ENCODE measurements at places on chromosomes 16 and 17.

DNA sequence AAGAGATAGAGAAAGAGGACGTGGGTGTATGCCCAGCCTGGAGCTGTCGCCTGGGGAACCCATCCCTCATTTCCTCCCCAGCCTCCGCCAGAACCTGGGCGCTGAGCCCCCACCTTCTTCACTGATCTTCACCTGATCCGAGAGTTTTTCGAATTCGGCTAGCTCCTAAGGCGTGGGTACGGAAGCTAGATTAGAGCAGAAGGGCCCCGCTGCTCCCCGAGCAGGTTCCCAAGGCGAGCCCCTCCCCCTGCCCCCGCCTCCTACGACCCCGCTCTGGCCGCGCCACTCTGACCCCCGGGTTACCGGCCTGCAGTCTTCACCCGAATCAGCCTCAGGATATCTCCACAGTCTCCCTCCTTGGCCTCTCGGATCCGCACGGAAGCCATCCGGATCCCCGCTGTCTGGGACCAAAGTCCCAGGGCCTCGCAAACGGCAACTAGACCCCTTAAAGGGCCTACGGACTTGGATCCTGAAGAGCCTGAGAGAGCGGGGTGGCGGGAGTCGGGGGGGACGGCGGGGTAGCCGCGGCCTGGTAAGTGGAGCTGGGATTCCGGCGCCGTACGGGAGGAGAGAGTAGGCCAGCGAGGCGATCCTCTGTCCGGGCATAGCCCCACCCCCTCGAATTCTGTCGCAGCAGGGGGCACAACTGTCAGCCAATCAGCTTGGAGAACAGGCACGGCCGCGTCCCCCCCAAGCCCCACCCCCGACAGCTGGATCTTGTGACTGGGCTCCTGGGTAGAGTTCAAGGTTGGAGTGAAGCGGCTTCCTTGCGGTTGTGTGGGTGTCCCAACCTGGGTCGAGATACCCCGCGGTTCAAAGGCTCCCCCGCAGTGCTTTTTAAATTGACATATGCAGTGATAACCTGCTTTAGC, at the start of gene SAT2:
Gene SAT2 (minus strand): TSS at position 572 of the 872 bp plus-strand sequence. CDS start 186 bp downstream, at position 386.
- DNase-seq: peak; percentile 68

DNA sequence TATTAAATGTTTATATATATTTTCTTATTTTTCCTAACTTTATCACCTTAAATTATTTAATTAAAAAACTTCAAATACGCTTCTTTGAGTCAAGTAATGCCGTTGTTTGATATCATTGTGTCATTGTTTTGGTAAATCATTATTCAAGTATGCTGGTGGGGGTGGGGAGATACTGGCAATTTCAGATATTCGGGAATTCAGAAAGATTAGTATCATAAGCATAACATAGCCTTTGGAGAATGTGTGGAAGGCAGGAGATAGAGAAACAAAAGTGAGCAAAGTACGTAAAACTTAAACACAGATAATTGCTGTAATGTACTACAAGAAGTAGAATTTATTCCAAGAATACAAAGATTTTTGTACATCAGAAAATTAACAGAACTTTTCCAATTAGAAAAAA, 49.8 kb downstream of the TANC2 start:
- no peak for DNase-seq

- DNase-seq: no peak
Measured at GRCh38 chr16:84266451-84266850, 26.6 kb upstream of the KCNG4 start.

DNA sequence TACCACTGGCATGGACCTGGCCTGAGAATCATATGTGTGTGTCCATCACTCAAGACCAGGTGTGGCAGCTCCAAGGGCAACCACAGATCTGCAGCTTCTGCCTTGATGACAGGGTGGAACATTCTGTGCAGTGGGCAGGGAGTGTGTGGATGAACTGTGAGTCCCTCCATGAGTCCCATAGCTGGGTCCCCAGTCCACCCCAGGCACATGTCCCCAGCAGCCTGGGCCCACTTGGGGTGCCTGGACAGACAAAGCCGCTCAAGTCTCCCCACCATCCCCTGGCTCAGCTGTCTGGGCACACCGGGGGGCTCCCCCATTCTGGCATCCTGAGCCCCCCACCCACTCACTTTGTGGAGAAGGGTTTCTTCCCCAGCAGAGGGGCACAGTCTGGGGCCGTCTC, 4.6 kb upstream of the KRT16 start:
- DNase-seq: no peak

- DNase-seq: no peak
Measured at GRCh38 chr17:79031996-79032875, 8.3 kb downstream of the C1QTNF1 start.

GRCh38 chr16:53458635-53459034, 24.4 kb downstream of the RBL2 start:
- DNase-seq: no peak

- DNase-seq: no peak
Measured at GRCh38 chr16:66129196-66129595, 237.3 kb upstream of the CDH5 start.

- DNase-seq: no peak
Measured at GRCh38 chr17:55751720-55752250, 934 bp downstream of the PCTP start.

DNA sequence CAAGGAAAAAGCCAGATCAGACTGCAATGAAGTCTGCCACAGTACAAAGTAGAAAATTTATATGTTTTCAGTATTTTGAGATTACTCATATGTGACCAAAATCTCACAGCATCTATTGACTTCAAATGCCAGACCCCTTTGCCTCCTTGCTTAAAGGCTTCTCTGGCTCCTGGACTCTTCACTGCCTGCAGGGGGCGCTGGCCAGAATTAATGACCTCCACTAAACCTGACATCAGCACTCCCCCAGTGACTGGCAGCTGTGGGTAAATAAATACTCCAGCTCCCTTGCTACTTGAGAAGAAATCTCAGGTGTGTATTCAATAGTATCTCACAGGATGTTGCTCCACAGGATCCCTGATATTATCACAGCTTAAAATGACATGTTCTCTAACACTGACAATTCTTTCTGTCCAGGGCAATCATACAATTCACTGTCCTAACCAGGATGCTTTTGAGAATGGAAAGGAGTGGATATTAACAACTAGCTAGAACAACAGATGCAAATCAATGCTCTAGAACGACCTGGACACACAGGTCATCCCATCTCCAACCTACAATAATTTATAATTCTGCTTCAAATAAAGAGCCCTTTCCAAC, 4.0 kb downstream of the BECN1 start:
- peak; percentile 35 for DNase-seq

GRCh38 chr16:10663146-10663545, 31.6 kb downstream of the TEKT5 start:
- DNase-seq: no peak

GRCh38 chr16:52861614-52862022, 191.1 kb downstream of the CHD9NB start:
- peak; percentile 59 for DNase-seq

GRCh38 chr17:61412143-61412859, 12.7 kb downstream of the TBX2 start:
- DNase-seq: peak; percentile 44

DNA sequence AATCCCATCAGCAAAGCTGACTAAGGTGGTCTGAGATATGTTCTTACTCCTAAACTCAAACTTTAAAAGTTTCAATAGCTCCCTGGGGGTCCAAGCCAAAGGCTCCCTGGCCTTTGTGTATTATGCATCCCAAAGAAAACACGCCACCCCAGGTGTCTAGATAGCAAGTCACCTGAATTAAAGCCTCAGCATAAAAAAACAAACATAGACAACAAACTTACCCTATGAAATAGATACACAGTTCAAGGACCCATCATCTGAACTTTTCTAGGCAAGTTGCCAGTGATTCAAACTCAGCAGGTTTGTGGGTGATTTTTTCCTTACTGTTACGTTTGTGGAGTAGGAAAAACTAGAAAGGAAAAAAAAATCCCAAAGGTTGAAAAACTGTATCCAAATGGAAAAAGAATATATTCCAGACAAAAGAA, 12.5 kb downstream of the CMTM3 start:
- no peak for DNase-seq

GRCh38 chr16:66574081-66574480, 5.2 kb upstream of the CMTM2 start:
- no peak for DNase-seq

GRCh38 chr17:79732254-79732653, 1.5 kb downstream of the ENPP7 start:
- DNase-seq: no peak

DNA sequence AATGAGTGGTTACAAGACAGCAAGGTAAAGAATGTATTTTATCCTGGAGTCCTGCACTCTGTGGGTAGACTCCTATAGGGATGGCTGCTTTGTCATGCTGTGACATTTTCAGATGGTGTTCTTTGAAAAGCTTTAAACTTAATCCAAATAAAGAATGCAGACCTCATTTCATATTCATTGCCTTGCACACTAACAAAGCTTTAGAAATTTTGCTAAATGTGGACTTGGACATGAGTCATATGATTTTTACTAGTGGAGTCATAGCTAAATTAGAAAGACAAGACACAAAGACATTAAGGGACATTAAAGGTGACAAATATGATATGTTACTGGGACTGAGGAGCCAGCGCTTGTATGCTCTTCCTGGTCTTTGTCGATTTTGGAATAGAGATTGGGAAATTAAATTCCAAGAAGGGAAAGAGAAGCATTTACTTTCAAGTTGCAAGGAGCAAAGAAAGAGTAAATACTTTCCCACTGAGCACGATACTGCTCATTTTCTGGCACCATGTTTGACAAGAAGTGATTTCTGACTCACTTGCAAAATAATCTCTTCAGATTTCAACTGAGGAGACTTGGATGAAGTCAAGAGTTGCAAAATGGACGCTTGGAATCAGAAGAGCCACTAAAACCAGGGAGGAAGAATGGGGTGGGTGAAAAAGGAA, 152.9 kb upstream of the MYOCD start:
- DNase-seq: no peak

DNA sequence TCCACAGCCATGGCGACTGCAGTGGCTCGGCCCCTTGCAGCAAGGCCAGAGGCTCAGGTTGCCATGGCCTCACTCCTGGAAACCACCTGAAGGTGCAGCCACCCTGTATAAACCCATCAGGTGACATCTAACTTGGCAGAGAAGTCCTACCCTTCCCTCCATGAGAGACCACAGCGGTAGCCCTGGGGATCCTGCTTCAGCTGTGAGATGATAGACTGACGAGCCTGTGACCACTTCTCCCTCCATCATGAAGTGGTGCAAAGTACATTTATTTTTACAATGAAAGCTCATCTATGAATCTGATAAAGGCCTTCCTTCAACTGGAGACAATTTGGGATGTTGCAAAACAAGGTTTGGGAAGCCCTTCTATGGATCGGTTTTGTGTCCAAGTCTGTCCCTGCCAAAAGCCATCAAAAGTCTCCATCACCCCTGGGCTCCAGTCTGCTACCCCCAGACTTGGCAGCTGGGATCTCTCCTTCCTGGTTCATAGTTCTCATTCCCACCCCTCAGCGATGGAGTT, 1.8 kb downstream of the ZACN start:
- DNase-seq: no peak

DNA sequence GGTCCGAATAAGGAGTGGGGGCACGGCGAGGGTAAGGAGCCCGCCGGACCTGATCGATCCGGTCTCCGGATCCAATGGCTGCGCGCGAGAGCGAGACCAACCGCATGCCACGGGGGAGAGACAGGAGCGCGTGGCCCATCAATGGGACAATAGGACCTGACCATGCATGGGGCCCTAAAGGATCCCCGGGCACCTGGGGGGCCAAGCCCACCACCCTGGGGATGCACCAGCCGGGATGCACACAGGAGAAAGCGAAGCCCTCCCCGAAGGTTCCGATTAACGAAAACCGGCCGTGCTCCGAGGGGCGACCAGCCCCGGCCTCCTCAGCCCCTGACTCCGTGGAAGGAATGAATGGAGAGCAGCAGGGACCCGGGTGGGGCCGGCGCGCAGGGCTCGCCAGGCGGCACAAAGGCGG, 525 bp downstream of the JPT1 start:
- peak; percentile 48 for DNase-seq

DNA sequence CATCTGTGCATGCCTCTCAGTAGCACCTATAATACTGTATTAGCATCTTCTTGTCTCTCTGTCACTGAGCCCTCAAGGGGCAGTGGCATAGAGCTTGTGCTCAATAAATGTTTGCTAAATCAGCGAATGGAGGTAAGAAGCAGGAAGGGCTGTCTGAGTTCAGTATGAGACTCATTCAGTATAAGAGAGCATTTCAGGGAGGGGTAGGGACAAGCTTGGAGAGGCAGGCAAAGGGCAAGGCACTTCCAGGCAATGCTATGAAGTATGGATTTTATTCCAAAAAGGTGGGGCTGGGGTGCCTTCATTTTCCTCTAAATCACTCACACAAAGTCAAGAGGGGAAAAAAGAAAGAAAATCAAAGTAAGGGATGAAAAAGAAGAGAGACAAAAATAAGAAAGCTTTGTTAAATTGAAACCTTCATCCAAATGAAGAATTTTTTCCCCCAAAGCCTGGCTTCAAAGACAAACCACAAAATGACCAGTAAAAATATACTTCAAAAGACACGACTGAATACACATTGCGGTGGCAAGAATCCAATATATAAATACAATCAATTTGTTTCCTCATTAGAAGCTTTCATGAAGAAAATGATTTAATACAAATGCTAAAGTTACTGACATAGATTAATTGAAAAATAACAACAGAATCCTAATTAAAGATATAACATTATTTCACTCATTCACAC, 51.2 kb downstream of the SKAP1 start:
- DNase-seq: no peak

DNA sequence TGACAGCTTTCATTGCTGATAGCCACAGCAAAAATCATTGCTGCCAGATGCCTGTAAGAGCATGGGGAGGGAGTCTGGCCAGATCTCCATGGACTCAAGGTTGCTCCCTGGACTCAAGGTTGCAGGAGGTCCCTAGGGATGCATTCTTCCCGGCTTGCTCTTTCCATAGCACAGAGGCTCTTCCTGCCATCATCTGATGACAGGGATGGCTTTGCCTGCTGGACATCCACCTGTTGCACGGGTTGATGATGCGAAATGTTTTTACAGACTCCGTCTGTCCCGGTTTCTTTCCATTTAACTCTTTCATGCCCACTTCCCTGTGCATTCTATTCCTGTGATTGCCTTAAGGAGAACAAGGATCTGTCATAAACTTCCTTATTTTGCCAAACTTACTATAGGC, 115.6 kb upstream of the HSBP1 start:
- no peak for DNase-seq

GRCh38 chr16:80994451-80994850, 12.2 kb downstream of the CMC2 start:
- DNase-seq: no peak

- DNase-seq: no peak
Measured at GRCh38 chr17:17546399-17547185, 44.9 kb downstream of the PEMT start.

GRCh38 chr17:39753514-39754160, 15.9 kb downstream of the GRB7 start:
- peak; percentile 57 for DNase-seq

DNA sequence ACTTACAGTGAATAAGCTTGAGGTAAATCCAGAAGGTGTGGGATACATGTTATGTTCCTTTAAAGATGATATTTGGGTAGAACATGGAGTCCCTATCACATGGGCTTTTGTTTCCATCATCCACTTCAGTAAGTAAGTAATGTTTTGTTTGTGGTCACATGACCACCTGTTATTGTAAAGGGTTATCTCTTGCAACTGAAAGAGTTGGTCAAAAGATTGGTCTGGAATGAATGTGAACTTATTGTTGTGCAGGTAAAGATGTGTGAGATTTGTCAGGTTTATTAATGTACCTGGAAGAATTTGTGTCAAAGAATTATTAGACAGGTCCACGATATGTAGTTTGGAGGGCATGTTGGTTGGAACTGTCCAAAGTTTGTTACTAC, 1.6 kb downstream of the OMG start:
- no peak for DNase-seq

GRCh38 chr16:12268606-12269005, 292.1 kb downstream of the SNX29 start:
- DNase-seq: no peak

- no peak for DNase-seq
Measured at GRCh38 chr16:3641801-3642396, 12.6 kb upstream of the DNASE1 start.
